Bladder microvascular endothelial cell (primary cell): ENCODE measurements at places on chromosomes 4 and X. TPM values are rescaled to one million over a fixed set of nuclear protein-coding genes. Genes with fewer than 3 reads are reported as not detected.

The UFSP2 gene
- total RNA-seq: 33.7 and 41.3 TPM in 2 replicates

The TMPRSS11D gene
- 0.16 TPM in 1 of 2 replicates, not detected in the other for total RNA-seq

The HDAC8 gene
- 20.2 and 37.4 TPM in 2 replicates for total RNA-seq

The H2BW1 gene
- total RNA-seq: not detected in 2 replicates

The VCX3A gene
- not detected in 2 replicates for total RNA-seq

The USP27X gene
- total RNA-seq: 2.1 and 4.4 TPM in 2 replicates

The SLC26A1 gene
- total RNA-seq: 0.13 and 0.16 TPM in 2 replicates

The NR0B1 gene
- not detected in 2 replicates for total RNA-seq

The TMSB15B gene
- 1.9 and 5.7 TPM in 2 replicates for total RNA-seq

The TRPC3 gene
- total RNA-seq: under 0.01 TPM in 1 of 2 replicates, not detected in the other
